Stimulated activated CD4-positive, alpha-beta T cell treated with anti-CD3 and anti-CD28 coated beads, Interleukin-4, amount 100 ng/mL, for 24 hours (primary cell): ENCODE measurements at places on chromosomes 12 and 14.

DNA sequence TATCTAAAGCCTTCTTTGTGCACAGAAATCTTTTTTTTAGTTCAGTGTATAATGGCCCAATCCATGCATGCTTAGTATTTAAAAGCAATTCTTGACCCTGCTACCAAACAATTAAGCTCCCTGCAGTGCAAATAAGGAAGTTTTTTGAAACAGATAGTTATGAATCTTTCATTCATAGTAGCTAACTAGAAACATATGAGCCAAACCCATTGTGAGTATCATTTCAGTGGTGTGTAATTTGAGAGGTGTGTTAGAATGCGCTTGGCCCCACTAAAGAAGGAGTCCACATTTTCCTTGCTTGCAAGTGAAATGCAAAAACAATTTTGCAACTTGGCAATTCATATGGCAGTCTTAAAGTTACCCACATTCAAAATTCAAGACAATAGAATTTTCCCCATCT, 14.4 kb downstream of the EPS8 start:
- DNase-seq: no peak

- DNase-seq: no peak
These were observed 20.4 kb downstream of the CLMN start for GRCh38 chr14:95299271-95299670.

DNA sequence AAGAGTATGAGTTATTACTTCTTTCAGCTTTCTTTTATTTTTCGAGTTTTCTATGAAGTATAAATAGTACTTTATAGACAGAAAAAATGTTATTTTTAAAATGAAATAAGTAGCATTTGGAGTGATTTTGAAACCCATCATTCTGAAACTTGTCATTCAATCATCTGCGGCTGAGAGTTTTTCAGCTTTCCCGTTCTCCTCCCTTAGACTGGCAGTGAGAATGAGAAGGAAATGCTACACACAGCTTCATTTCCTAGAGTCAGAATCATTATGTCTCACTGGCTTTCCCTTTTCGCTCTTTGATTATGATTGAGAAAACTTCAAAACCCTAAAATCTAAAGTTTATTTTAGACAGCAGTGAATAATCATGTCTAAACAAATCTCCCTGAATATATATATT, 33.7 kb upstream of the GNPNAT1 start:
- no peak for DNase-seq

GRCh38 chr14:79960288-79960687, 251.0 kb downstream of the DIO2 start:
- DNase-seq: no peak

DNA sequence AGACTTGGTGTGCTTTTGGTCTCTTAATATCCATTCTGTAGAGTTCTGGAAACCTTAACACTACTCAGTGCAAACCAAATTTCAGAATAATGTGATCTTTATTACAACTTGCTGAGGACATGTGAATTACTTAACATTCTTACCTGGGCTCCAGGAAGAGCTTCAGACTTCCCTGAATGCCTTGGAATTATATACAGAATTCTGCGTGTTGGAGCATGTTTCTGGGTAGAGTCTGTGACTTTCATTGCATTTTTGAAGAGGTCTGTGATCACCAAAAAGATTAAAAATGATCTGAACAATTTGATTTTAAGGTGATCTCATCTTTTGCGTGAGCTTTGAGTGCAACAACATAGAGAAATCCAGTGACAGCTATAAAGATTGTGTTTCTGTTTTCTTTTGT, 35.4 kb downstream of the ZDHHC17 start:
- no peak for DNase-seq

- DNase-seq: no peak
These were observed 65.5 kb upstream of the PRKD1 start for GRCh38 chr14:29993143-29993542.

DNA sequence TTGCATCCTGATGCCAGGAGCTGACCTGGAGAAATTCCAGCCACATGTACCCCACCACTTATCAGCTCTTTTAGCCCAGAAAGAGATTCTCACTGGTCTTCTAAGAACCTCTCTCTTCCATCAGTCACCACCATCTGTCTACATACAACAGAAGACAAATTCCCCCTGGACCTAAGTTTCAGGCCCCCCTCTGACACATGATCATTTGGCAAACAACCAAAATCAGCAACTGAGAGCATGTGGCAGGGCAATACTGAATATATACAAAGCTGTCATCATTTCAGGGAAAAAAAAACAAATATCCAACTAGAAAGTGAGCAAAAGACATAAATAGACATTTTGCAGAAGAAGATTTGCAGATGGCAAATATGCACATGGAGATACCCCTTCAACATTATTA, 180.2 kb downstream of the FOXN3 start:
- no peak for DNase-seq

DNA sequence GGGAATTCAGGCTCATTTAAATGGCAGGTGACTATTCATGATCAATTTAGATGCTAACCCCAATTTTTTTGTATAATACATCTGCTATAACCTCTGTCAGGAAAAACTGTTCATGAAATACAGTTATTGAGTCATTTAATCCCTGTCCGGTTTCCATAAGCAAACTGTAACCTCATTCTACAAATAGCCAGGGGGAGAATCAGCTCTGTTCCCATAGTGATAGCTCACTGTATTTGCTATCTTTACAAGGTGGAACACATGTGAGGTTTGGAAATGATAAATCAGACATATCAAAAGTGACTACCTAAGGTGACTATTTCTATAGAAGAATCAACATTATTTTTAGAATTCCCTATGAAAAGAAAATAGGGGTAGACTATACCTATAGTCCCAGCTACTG, 38.6 kb upstream of the VPS33A start:
- DNase-seq: no peak

DNA sequence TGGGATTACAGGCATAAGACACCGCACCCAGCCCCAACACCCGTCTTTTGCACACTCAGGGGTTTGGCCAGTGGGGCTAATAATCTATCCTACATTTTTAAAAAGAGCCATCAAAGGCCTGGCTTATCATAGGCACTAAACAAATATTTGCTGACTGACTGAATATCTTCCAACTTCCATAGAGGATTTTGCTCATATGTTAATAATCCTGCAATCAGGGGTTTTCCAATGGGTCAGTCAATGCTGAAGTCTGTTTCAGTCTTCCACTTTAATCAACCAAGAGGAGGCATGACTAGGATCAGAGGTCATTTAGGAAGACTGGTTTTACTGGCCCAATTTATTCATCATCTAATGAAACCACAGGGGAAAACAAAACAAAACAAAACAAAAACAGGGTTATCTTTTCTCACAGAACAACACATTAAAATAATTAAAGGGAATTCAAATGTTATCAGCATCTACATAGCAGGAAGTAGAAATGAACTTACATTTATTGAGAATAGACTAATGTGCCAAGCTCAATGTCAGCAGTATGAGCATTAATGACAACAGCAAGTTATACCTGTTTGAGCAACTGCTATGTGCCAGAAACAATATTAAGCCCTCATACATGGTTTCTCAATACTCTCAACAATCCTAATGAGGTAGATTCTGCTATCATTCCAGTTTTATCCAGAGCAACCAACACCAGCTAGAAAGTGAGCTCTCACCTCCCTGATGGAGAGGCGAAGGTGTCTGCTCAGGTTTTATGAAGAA, 372.2 kb downstream of the EGLN3 start:
- no peak for DNase-seq

- DNase-seq: no peak
These were observed 130.8 kb upstream of the FLRT2 start for GRCh38 chr14:85399186-85399585.

DNA sequence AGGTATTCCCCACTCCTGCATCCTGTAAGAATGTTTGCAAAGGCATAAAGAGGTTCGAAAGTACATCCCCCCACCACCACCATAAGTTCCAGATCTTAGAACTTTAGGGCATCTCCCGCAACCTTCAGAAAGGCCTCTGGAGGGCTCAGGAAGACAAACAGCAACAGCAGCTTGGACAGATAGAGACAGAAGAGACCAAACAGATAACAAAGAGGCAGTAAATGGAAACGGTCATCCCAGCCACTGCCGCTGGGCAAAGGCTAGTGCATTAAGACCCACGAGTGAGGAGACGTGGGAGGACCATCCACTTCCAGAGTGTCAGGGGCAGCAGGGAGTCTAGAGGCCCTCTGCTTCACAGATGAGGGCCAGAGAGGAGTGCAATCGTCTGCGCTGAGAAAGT, 124.3 kb downstream of the CRACR2A start:
- DNase-seq: no peak

DNA sequence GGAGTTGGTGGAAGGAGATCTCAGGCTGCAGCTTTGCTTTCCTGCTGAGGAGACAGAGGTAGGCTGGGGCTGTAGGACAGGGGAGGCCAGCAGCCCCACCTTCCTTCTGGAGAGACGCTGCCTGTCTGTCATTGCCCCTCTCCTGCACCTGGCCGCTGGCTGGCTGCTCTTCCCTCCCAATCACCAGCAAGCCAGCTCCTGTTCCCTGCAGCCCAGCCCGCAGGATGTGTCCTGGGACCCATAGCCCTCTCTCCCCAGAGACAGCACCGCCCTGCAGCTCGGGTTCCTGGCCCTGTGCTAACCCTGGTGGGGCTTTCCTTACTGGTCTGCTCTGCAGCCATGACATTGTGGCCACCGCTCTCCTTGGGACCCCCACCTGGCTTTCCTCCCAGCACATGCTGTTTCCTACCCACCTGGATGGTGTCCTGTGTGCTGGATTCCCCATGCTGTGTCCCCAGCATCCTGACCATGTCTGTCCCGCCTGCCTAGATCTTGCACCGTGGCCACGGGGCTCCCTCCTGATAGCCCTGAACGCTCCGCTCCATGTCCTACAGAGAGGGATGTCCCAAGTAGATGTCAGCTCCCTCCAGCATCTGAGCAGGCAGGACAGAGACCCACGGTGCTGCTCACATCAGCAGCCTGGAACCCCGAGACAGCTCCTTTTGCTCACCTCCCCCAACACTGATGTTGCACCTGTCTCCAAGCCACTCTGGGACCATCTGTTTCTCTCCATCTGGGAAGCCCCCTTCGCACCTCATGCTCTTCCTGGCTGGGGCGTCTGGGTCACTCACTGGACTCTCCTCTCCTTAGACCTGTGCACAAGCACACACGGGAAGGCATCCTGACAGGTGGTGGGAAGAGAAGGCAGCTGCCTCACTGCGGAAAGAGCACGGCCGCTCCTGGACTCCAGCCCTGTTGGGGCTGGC, 1.1 kb upstream of the MTA1 start:
- DNase-seq: no peak

GRCh38 chr12:92505254-92506231, 197.2 kb upstream of the PLEKHG7 start:
- DNase-seq: peak; percentile 70

DNA sequence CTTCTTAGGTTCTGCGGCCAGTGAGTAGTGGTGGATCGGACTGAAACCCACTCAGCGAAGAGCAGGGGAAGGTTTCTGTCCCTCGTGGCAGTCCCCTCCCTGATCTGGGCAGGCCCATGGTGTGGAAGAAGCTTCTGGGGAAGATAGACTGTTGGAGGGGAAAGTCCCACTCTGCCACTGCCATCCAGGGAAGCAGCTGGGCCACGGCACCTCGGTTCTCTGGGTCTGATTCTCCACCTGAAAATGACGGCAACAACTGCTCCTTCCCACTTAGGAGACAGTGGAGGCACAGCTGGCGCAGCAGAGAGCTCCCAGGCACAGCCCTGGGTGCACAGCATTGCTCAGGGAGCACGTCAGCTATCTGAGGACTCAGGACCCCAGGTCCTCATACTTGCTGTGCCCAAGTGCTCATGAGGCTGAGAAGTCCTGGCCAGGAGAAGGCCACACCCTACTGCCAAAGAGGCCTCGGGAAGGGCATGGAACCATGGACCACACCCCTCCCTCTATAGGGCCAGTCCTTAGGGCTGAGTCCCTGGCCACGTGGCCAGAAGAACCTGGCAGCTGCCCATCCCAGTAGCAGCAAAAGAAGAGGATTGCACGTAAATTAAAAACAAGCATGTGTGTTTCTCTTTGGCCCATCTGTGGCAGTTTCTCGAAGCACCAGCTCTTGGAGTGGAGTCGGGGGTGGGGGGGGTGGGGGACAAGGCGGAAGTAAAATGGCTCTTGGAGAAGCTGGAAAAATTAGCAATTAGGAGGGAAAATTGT, 85.3 kb upstream of the BCL11B start:
- DNase-seq: no peak

- no peak for DNase-seq
These were observed 194.2 kb downstream of the ADGRD1 start for GRCh38 chr12:131147894-131148293.

GRCh38 chr12:57864442-57865083, 18.0 kb upstream of the CTDSP2 start:
- no peak for DNase-seq

DNA sequence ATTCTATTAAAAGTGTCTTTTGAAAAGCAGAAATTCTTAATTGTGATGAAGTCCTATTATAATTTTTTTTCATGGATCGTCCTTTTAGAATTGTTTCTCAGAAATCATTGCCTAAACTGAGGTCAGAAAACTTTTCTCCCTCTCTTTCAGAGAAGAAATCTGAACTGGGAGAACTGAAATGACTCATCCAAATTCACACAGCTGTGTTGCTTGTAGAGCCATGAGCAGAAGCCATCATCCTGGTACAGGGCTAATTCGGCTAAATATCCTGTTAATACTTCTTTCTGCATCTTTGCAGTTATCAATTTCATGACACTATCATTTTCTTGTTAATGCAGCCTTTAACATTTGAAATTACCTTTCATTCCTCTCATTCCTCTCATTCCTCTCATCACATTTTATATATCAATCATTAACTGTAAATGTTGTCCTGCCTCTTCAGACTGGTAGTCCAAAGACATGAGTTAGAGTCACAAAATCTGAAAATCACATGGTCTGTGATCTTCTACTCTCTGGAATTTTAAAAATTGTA, 15.5 kb downstream of the SLC15A5 start:
- no peak for DNase-seq

- no peak for DNase-seq
These were observed 123.2 kb downstream of the FBXL14 start for GRCh38 chr12:1471224-1471623.

DNA sequence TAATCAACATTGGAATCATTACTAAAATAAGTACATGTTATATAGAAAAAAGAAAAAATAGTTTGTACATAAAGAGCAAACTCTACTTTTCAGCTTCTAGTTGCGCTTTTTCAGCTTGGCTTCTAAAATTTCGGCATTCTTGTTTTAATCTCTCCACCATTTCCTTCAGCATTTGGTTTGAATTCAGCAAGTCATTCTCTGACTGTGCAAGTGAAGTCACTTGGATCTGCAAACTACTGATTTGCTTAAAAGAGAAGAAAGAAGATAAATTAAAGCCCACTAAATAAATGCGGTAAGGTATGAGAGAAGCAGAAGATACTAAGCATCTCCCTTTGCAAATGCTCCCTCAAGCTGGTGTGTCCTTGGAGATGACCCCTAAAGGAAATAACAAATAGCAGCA, 126.3 kb downstream of the CEP83 start:
- DNase-seq: no peak
